ENCODE measurements at places on chromosomes 2 and 18.

DNA sequence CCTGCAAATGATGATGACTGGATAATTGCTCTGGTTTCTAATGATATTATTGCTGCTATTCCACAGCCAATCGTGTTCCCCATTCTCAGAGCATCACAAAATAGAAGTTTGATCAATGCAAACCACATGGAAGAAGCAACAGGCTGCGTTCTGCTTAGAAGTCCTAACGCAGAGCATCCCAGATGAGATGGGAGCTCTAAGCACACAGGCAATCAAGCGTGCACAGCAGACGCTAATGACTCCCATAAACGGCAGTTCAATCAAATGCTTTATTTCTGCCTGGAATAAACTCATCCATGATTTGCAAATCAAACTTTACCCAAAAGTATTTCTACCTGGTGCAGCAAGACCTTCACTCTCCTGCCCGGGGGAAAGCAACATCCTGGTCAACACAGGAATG, 304.2 kb downstream of the FBXO15 start:
- DNase-seq, result no peak

DNA sequence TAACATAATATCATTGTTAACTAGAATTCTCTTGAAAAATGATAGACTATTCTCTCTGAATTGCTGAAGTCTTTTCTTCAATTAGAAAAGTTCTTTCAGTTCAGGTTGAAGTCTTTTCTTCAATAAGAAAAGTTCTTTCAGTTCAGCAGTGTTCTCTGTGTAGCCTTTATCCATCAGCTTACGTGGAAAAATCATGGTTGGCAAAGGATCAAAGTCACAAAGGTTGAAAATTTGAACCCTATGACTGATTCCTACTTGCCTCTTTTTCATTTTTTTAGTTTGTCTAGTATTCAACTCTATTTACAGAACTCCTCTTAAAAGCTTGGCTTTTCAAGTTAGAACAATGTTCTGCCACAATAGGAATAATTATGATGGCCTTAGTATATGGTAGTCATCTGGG, 25.8 kb downstream of the CAVIN2 start:
- DNase-seq, result no peak

- DNase-seq, result no peak
Measured at GRCh38 chr2:68091439-68092034, 28.7 kb upstream of the C1D start.

DNA sequence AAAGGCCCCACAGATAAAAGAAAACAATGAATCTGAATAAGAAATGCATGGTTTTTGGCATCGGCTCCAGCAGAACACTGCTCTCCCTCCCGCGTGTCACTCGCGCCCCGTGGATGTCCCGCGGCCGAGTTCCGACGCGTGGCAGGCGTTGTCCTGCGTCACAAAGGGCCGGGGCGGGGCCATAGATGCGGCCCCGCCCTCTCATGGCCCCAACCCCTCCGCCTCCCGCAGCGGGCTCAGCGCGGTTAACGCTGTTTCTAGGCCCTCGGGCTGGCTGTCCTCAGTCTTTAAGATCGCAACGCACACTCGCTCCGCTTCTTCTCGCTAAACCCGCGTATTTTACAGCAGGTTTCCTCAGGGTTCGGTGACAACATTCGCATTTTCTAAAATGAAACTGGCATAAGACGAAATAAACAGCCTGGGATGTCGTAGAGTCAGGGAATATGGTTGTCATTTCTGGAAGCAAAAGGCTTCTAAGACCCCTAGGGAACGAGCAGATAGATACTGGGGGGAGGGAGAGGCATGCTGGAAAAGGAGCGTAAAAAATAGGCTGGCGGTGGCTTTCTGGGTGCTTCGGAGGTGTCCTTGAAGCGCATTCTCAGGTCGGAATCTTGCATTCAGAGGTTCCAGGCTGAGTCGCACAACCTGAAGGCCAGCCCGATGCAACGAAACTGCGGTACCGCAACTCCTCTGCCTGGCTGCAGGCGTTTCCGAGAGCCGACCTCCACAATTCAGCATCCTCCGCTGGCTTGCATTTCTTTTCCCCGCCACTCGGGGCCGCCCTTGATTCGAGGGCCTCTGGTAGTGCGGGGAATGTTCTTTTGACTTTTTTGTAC, at the start of gene FKBP7:
TSS of gene FKBP7 (minus strand) at position 162 of the 836 bp plus-strand sequence. CDS start at position 61, 101 bp downstream.
- DNase-seq, result peak; percentile 85

All from T-helper 9 cell (primary cell).